Activated CD4-positive, alpha-beta T cell treated with anti-CD3 and anti-CD28 coated beads for 48 hours (primary cell): ENCODE measurements at places on chromosomes 2 and 18.

DNA sequence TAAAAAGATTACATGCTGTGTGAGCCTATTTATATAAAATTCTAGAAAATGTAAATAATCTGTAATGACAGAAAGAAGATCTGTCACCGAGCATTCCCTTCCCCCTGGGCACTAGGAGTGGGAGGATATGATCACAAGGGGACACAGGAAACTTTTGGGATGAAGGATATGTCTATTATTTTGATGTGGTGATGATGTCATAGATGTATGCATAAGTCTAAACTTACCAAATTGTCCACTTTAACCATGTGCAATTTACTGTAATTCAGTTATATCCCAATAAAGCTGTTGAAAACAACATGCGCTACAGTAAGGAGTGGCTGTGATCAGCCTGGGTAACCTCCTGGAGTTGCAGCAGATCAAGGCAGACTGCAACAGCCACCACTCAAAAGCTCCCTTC, 148.9 kb downstream of the ZBTB7C start:
- no peak for DNase-seq

- DNase-seq, result no peak
These were observed 25.5 kb downstream of the CDH2 start for GRCh38 chr18:28151434-28151833.

- DNase-seq, result no peak
These were observed 26.4 kb upstream of the TFPI start for GRCh38 chr2:187580462-187581124.

- DNase-seq, result no peak
These were observed 4.4 kb downstream of the SMAD7 start for GRCh38 chr18:48946329-48946835.

DNA sequence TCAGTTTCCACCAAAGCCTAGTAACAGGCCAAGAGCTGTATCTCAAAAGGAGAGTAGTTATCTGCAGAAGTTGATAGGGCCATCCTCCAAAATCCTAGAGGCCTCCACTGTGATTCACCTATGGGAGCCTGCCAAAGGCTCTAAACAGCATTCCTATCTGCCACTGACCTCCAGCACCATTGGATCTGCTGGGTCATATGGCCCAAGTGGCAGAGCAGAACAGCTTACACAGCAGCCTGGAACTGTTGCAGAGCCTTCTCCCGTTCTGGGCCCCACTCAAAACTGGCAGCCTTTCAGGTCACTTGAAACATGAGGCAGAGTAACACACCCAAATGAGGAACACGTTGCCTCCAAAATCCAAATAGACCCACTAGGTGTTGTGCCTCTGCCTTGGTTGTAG, 345.2 kb upstream of the RND3 start:
- DNase-seq, result no peak

- peak; percentile 58 for DNase-seq
These were observed 7.6 kb downstream of the ZFP36L2 start for GRCh38 chr2:43218702-43219382.

DNA sequence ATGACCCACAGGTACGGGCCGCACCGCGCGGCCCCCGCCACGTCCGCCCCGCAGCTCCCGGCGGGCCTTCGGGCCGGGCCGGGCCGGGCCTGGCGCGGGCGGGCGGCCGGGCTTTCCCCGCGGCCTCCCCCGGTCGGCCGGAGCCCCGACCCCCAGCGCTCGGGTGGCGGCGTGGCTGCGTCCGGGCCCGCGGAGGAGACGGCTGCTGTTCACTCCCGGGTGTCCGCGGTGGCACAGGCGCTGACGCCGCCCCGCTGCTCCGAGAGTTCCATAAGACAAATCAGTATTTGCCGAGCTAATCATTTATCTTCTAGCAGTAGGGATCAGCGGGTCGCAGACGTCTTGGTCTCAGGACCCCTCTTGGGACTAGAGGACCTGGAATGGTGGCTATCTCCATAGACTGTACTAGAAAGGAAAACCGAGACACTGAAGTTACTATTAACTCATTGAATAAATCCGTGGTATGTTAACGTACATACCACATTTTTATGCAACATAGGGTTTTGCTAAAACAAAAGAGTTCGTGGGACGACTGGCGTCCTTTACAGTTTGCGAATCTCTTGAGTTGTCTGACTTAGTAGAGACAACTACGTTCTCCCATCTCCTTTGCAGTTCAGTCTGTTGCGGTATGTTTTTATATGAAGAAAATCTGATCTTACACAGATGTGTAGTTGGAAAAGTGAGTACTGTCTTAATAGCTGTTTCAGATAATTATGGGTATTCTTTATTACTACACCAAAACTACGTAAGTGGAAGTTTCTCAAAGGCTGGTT, 500 bp downstream of the LIMS1 start:
- DNase-seq, result peak; percentile 51

DNA sequence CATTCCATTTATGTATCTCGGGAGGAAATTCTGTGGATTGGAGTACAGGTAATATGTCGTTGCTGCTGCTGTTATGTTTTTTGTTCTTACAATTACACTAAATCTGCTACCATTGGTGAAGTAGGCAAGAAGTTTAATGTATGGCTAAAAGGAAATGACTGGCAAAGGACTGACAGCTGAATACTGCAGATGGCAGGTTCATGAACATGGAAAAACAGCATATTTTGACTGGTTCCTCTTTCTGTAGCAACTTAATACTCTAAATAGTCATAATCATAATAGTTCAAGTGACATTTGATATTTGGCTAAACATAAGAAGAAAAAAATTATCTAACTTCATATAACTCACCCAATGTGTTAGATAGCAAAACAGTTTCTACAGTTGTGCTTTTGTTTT, 84.5 kb upstream of the PGAP1 start:
- no peak for DNase-seq

- no peak for DNase-seq
These were observed 20.9 kb downstream of the RAB10 start for GRCh38 chr2:26054598-26055348.

GRCh38 chr2:16466821-16467151, 198.8 kb downstream of the CYRIA start:
- no peak for DNase-seq

GRCh38 chr2:20675701-20676352, 8.9 kb downstream of the GDF7 start:
- DNase-seq, result peak; percentile 41

GRCh38 chr2:145617906-145618305, 1098.0 kb upstream of the ZEB2 start:
- DNase-seq, result no peak

DNA sequence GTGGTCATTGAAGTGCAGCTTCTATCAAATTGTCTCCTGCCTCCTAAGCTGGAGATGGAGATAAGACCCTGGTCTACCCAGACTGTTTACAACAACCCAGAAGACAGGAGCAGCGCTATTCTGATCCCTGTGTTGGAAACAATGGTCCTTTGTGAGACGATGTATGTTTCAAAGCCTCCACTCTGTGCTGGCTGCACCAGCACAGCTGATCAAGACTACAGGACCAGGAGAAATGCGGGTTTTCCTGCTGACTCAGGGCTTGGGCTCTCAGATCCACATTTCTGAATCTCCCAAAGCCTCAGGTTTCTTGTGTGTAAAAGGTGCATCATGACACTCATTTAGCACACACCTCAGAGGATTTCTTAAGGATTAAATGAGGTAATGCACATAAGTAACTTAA, 92.0 kb downstream of the POU3F3 start:
- no peak for DNase-seq

DNA sequence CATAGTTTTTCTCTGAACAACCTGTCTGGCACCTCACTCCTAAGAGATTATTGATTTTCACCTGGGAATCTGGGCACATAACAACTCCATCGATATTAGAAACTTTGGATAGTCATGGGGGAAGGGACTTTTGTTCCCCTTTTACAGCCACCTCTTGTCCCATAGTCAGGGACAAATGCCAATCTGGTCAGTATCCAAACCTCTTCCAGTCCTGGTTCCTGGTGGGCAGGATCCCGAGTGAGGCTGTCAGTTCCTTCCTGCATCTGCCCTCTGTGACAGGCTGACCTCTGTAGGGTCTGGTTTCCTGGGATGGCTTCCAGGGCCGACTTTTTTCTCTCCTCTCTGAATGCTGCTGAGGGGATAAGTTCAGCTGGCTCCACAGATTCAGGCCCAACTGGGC, 11.0 kb downstream of the KIF5C start:
- DNase-seq, result no peak

- DNase-seq, result no peak
These were observed 129.1 kb downstream of the ARHGAP15 start for GRCh38 chr2:143258126-143258892.

- peak; percentile 3 for DNase-seq
These were observed 615 bp downstream of the AKAIN1 start for GRCh38 chr18:5196253-5197031.

DNA sequence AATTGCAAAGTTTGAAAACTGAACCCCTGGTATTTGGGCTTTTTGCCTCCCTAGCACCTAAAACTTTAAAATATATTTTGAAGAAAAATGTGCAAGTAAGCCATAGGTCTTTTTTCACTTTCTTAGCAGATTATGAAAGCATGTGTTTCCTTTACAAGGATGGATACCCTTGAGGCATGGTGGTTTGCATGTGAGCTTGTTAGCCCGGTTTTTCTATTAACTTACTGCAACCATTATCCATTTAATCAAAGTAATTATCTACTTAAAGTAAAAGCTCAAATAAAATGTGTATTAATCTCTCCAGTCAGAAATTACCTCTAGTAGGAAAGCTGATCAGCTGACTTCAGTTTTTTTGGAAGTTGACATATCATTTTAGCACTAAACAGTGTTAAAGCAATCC, 140.6 kb downstream of the EML6 start:
- DNase-seq, result no peak

DNA sequence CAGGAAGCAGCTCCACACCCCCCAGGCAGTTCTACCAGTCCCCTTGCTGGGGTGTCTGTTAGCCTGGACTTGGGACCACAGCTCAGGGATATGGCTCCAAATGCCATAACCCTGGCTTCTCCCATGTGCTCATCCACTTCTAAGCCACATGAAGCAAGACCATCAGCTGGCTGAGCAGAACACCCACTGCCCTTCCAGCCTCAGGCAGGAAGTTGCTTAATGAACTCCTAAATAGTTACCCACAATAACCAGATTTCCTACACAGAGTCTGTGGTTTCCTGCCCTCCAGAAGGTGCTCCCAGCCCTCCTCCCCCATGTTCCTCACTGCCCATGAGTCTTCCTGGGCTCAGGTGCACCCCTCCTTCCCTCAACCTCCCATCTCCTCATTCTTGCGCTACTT, 98.3 kb upstream of the EPC2 start:
- no peak for DNase-seq

DNA sequence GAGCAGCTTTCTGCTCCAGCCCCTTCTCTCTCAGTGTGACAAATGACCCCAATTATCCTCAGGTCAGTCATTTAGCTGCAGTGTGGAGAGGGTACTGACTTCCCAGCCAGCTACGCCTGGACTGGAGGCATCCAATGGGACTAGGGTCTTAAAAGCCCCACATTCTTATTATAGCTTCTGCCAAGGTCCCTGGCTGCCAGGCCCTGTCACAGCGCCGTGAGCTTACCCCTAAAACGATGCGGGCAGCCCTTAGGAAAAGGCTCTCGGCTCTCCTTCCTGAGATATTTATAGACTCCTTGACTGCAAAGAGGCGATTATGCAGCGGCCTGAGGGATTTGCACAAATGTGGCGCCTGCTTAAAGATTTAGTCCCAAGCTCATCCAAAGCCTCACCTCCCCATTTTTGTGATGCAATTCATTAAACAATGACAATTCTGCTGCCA, 69.2 kb upstream of the EDAR start:
- DNase-seq, result no peak

DNA sequence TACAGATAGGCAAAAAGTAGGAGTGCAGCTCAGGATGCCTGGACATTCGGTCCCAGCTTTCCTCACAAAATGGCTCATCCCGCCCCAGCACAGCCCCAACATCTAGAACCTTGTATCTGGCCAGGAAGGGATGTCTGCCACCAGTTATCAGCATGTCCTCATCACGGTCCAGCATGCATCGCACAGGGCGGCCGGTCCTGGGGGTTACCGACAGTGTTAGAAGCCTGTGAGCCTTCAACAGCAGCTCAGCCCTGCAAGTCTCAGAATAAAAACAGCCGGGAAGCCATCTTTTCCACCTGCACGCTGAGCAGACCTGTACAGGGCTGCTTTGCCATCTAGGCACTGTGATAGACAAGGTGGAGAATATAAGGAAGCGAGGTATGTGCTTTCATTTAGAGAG, 49.2 kb downstream of the XDH start:
- DNase-seq, result no peak

DNA sequence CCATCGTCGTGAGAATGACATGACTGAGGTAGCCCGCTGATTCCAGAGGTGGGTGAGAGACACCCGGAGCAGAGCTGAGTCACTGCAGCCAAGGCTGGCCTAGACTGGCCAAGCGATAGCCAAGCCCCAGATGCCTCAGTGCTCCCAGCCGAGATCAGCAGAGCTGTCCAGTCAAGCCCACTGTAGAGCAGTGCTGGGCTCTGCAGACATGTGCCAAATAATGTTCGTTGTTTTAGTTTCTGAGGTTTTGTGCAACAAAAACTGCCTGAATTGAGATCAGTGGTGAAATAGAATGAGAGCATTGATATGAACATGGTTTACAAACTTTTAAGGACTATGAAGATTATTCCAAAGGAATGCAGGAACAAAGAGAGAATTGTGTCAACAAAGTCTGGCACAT, 42.1 kb downstream of the INSIG2 start:
- DNase-seq, result no peak

DNA sequence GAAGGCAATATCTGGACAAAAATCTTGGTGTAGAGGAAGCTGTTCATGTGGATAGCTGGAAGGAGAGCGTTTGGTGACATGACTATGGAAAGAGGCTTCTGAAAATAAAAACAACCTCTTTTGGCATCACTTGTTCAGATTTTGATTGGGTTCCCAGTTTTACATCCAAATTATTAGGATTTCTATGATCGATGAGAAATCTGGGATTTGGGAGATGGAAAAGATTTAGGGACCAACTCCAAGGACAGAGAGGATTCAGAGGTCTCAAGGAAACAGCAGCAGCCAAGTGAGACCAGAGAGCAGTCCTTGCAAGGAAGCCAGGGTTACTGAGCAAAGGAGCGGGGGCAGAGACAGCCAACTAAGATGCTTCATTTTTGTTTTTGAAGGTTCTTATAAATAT, 441.7 kb downstream of the TRIB2 start:
- DNase-seq, result no peak

DNA sequence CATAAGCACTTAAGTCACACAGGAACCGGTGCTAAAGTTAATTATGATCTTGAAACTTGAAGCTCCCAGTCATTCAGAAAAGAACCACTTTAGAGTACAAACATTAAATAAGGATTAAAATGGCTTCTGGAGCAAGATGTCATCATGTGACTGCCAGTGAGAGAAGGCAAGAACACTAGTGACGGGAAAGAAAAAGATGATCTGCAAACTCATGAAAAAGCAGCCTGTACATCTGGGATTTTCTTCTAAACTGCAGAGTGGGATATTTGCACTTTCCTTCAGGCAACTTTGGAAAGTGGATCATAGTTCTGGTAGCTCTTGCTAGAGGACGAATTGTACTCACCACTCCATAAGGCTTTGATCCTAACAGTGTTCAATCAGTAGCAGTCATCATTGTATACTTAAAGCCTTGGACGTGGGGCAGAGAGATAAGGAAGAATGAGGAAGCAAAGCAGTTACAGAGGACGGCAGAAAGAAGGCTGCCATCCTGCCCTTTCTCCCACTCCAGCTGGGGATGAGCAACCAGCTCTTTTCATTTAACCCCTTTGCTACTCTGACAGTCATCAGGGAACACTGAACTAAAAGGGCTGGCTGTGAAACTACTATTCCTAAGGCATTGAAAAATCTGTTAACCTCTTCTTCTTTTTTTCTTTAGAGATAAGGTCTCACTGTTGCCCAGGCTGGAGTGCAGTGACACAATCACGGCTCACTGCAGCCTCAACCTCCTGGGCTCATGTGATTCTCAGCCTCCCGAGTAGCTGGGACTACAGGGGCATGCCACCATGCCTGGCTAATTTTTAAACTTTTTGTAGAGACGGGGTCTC, 18.1 kb downstream of the ABHD3 start:
- no peak for DNase-seq

- DNase-seq, result no peak
These were observed 87.0 kb downstream of the SPP2 start for GRCh38 chr2:234137400-234138014.
